ENCODE measurements at places on chromosomes 3 and 15.

DNA sequence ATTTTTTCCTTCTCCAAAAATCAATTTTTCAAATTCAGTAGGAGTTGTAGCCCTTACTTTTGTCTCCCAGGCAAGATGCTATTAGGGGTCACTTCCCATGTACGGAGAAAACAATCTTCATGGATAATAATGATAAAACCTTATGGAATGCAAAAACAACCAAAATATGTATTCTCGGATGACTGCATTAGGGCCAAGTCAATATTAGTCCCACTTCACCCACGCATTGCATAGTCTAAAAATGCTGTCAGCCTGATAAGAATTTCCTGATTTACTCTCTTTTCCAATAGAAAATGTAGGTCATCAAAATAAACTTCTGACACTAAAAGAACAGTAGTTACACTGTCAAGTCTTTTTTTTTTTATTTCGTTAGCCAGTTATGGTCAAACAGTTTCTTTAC, 2.7 kb downstream of the VGLL3 start:
- no peak for DNase-seq

GRCh38 chr15:85879334-85880163, 84.8 kb upstream of the KLHL25 start:
- DNase-seq: no peak

GRCh38 chr3:120144267-120144666, 50.0 kb upstream of the GSK3B start:
- no peak for DNase-seq

DNA sequence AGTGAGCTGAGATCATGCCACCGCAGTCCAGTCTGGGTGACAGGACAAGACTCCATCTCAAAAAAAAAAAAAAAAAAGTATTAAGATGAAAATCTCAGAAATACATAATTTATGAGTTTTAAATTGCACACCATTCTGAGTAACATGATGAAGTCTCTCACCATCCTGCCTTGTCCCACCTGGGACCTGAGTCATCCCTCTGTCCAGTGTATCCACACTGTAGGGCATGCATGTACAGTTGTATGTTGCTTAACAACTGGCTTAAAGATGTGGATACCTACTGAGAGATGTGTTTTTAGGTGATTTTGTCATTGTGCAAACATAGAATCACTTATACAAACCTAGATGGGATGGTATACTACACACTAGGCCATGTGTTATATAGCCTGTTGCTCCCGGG, 17.1 kb downstream of the ASB14 start:
- no peak for DNase-seq

- DNase-seq: no peak
These were observed 18.3 kb downstream of the MYZAP start for GRCh38 chr15:57609805-57610529.

DNA sequence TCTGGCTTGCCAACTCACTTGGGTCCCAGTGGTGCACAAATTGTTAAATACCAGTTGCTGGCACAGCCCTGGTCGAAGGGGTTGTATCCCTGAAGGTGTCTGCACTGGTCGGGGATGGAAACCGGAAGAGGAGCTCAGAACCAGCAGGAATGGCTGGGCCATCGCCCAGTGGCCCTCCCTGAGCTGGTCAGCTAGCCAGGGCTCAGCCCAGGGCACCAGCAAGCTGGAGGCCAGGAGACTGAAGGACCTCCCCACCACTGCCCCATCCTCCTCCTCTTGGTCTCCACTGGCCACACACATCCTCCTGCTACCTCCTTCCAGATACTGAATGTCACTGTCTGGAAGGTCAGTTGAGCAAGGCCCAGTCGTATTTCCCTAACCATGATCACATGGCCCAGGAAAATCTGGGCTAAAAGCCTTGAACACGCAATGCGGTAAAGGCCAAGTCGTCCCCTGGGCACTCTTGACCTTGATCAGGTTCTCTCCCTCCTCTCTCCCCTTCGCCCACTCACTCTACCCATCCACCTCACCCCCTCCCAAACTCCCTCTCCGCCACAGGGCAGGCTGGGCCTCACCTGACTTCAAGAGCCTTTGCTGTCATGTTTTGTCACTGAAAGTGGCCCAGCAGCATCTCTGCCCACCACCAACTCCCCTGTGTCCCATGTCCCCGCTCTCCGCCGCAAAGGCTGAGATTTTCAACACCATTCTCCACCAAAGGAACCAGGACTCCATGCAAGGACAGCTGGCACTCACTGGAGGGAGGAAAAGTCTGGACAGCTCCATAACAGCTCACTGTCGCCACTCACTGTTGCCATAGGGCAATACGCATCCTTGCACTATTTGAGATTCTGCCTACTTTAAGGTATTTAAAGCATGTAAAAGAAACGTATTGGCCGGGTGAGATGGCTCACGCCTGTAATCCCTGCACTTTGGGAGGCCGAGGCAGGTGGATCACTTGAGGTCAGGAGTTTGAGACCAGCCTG, 12.1 kb downstream of the ZDHHC19 start:
- DNase-seq: no peak

- no peak for DNase-seq
These were observed 17.1 kb downstream of the VIPR1 start for GRCh38 chr3:42519568-42519962.

DNA sequence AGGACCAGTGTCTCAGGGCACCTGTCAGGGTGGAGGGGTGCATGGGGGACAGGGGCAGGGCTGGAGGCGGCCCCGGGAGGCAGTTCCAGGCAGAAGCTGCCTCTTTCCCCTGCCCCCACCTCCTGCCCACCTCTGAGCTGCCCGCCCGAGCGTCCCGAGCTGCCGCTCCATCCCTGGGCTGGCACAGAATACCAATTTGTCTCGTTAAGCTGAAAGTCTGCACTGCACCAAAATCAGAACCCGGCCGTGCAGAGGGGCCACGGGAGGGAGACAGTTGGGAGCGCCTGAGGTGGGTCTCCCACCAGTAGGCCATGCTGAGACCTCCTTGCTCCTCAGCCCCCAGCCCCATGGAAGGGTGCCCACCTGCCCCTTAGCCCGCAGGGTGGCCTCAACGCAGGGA, 1.3 kb upstream of the ATP2B2 start:
- no peak for DNase-seq

DNA sequence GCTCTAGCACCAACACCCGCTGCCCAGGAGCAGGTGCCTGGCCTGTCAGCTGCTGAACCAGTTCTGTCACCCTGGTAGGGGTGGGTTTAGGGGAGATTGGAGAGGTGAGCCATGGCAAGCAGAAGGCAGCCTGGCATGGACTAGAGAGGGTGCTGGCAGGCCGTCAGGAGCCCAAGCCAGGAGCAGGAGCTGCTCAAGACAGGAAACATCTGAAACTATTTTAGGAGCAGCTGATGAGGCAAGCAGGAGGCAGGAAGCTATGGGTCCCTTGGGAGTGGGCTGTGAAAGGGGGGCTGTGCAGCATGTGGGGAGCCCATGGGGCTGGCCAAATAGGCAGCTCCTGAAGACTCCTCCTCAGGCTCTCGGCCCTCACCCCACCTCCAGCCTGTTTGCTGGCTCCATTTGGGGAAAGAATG, 2.3 kb downstream of the INKA1 start:
- DNase-seq: no peak

- DNase-seq: no peak
These were observed 2.4 kb downstream of the SLCO3A1 start for GRCh38 chr15:91855684-91856489.

- DNase-seq: no peak
These were observed 200.8 kb upstream of the GOLGA6L4 start for GRCh38 chr15:84034578-84035398.

GRCh38 chr3:55483196-55484095, 3.7 kb downstream of the WNT5A start:
- no peak for DNase-seq

DNA sequence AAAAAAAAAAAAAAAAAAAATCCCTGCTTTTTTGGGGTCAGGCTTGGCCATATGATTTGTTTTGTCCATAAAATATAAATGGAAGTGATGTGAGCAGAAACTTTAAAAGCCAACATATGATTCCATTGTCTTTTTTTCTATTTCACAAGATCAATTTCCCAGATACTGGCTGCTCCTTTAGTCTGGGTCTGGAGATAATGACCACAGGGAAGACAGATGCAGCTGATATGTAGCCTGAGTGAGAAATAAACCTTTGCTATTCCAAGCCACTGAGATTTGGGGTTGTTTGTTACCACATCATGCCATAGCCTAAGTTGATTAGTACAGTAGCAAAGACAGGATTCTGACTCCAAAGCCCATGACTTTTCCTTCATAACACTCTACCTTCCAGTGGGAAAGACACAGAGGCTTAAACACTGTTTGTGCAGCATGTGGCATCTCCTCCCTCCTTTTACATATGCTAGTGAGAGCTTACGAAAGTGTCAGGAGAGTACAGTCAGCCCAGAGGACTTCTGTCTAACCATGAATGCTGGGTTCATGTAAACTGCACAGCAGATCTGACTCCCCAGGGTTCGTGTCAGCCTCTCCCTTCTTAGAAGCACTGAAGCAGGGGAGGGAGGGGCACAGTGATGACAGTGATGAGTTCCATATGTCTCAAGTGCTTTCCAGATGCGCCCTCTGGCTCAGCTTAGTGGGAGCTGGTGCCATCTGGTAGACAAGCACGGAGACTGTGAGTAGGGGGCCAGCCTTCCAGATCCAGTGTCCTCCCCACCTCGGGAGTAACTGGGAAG, 36.7 kb upstream of the SLC7A14 start:
- DNase-seq: no peak
